ENCODE measurements at places on chromosomes 16 and 17. TPM values are rescaled to one million over a fixed set of nuclear protein-coding genes. Genes with fewer than 3 reads are reported as not detected.

DNA sequence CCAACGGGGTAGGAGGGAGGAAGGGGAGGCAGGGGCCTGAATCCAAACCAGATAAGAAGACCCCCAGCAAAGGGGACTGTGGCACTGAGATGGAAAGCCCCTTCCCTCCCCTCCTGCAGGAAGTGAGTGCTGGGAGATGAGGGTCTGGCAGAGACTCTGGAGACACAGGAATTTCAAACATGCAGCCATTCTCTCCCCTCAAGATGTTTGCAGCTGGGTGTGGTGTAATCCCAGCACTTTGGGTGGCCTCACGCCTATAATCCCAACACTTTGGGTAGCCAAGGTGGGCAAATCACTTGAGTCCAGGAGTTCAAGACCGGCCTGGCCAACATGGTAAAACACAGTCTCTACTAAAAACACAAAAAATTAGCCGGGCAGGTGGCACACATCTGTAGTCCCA is 33.9 kb upstream of the FAAP100 start:
- peak; percentile 22 for DNase-seq

- no peak for DNase-seq
Observed at GRCh38 chr16:53503991-53504663, 1.1 kb upstream of the AKTIP start.

Gene KRT39
- total RNA-seq: not detected

Gene DNAAF8
- not detected for total RNA-seq

Gene PYY
- not detected for total RNA-seq

Gene RHBDL3
- 0.40 TPM for total RNA-seq

DNA sequence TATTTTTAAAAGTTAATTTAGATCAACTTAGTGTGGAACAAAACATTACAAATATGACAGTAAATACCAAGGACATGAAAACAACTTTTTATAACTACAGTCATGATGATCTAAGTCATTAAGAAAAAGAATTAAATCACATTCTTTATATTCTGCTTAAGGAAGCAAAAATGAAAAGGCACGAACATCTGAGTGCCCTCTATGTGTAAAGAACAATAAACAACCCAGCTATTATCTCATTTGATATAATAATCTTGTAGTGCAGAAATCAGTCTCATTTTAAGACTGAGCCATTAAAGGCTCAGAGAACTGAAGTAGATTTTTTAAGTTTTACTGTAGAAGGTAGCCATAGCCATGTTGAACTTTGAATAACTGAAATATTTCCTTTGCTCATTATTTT is 13.4 kb downstream of the MYO1D start:
- no peak for DNase-seq

GRCh38 chr16:47060596-47060995 is 83.1 kb downstream of the NETO2 start:
- DNase-seq: no peak

- DNase-seq: no peak
Observed at GRCh38 chr16:66776457-66776856, 24.9 kb downstream of the TERB1 start.

All from natural killer cell treated with Interleukin-12 subunit alpha and Interleukin-12 subunit beta and Interleukin-15 and Interleukin-18, amount 100 ng/mL, for 72 hours (primary cell).